Cortex of kidney (tissue), 1 donor: ENCODE measurements at places on chromosomes 7 and 10.

- no peak for DNase-seq
Observed at GRCh38 chr7:71661671-71662224, 529.8 kb downstream of the GALNT17 start.

DNA sequence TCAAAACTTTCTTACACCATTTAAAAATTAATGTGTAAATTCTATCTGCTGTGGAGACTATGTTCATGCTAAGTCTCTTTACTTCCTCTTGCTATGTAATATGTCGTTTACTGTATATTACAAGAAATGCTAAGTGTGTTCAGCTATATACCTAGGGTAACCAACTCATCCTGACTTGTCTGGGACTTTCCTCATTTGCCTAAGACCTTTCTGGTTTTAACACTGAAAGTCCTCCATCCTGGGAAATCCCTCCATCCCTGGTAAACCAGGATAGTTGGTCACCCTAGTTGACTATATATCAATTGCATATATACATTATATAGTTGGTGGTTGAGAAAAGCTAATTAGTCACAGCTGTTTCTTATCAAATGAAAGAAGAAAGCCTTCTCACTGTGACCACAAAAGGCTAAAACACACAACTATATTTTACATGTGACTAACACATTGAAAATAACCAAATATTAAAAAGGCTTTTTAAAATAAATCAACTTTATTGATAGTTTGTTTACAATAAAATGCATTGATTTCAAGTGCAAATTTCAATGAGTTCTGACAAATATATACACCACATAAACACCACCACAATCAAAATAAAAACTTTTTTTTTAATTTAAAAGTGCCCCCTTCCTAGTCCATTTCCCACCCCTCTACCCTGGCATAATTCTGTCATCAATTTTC, 167.7 kb upstream of the INHBA start:
- no peak for DNase-seq

GRCh38 chr10:24894728-24895127, 57.7 kb downstream of the PRTFDC1 start:
- DNase-seq, result no peak

DNA sequence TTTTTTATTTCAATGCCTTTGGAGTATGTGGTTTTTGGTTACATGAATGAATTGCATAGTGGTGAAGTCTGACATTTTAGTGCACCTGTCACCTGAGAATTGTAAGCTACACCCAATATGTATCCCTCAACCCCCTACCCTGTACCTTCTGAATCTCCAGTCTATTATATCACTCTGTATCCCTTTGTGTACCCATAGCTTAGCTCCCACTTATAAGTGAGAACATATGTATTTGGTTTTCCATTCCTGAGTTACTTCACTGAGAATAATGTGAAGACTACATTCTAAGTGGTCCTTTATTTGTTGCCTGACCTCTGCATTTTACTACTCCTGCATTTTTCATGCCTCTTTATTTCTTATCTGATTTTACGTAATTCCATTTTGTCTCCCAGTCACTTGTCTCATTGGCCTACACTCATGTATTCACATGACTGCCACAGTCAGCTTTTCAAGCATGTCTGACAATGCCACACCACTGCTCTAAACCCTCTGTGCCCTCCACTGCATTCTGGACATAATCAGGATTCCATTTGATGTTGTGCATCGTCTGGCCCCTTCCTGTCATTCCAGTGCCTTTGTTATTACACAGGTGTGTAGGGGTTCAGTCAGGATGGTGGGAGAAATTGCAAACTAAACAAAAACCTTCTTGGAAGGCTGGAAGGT, 1325.5 kb downstream of the XPNPEP1 start:
- DNase-seq, result no peak

GRCh38 chr7:154302380-154302779, 250.2 kb downstream of the DPP6 start:
- DNase-seq, result no peak

DNA sequence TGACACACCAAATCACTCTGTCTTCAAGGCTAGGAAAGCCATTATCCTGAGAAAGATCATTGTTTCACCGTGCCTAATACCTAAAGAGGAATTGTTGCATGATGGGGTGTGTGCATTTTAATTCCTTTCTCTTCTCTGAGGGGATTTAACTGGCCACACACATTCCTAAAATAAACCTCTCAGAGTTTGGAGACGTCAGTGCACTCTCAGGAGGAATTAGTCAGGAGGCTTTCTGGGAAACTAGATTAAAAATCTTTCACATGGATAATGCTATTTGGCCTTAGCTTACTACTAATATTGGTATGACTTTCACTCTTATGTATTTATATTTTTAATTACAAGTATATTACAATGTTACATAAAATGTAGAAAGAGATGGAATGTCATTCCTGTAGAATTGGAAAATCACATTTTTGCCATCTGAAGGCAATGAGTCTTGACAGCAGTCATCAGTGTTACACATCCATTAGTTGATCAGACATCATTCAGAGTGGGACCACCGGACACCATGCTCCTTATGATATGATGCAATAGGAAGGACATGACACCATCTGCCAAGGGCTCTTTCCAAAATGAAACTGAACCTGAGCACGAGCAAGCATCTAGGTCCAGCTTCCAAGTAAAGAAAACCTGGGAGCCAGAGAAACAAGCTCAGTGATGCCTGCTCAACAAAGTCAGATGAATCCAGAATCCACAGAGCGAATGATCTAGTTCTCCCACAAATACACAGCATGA, 43.1 kb upstream of the TMEM273 start:
- no peak for DNase-seq

- no peak for DNase-seq
Observed at GRCh38 chr10:44990302-44990655, 10.4 kb upstream of the ZNF22 start.

- DNase-seq, result no peak
Observed at GRCh38 chr7:103989785-103990767, 618 bp upstream of the RELN start.

DNA sequence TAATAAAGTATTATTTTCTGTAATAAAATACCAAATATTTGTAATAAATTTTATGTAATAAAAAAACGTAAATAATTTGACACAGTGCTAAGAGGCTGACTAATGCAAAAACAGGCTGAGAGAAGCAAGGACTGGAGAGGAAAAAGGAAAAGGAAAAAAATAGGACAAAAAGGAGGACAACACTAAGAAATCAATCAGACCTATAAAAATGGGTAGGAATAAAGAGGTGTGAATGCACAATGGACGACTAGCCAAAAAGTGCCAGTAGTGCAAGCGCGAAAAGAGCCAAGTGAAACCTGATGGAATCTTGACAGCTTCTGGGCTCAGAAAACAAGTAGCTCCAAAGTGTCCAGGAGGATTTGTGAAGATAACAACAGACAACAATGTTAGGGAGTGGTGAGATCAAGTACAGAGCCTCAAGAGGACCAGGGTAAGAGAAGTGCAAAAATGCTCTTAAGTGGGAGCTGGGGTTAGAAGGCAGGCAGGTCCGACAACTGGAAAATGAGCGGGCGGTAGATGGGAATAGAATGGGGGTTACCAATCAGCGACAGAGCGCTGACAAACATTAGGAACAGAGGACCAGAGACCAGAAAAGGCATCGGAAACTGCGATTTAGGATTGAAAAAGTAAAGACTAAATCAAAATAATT, 1.2 kb downstream of the BRAF start:
- DNase-seq, result no peak

GRCh38 chr10:132163278-132163765, 23.4 kb upstream of the DPYSL4 start:
- DNase-seq, result no peak

DNA sequence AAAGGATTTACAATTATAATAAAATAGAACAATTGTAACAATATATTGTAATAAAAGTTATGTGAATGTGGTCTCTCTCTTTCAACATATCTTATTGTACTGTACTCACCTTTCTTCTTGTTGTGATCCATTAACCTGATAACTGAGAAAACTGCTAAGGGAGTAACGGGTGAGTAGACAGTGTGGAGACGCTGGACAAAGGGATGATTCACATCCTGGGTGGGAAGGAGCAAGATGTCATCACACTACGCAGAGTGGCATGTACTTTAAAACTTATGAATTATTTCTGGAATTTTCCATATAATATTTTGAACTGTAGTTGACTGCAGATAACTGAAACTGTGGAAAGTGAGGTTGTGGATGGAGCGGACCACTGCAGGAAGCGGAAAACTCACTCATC, 91.2 kb upstream of the PLPP4 start:
- no peak for DNase-seq

- DNase-seq, result no peak
Observed at GRCh38 chr10:76492026-76492425, 1060.6 kb downstream of the LRMDA start.

DNA sequence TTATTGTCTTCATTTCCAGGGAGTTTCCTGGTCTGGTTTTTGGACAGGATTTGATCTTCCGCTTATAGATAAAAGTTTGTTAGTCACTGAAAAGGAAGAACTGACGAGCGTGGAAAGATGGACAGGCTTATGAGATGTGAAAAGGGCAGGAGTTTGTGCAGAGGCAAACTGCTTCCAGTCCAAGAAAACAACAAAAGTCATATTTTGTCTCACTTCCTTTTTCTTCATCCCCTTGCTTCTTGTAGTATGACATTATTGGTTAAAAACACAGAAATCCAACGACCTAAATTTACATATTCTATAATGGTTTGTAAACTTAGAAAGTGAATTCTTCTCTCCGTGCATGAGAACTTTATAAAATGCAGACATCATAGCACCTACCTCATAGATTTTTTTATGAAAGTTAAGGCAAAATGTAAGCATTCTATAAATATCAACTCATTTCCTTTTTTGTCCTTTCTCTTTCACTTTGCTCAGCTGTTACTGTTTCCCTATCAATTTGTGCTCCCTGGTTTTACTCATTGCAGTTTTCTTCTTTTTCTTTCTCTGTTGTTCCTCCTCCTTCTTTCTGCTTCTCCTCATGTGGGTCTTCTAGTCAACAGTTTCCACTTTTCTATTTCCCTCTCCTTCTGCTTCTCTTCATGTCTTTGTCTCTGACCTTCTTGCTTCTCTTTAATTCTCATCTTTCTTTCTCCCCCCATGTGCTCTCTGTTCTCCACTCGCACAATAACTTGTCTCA, 370.2 kb downstream of the ARL4A start:
- DNase-seq, result no peak

DNA sequence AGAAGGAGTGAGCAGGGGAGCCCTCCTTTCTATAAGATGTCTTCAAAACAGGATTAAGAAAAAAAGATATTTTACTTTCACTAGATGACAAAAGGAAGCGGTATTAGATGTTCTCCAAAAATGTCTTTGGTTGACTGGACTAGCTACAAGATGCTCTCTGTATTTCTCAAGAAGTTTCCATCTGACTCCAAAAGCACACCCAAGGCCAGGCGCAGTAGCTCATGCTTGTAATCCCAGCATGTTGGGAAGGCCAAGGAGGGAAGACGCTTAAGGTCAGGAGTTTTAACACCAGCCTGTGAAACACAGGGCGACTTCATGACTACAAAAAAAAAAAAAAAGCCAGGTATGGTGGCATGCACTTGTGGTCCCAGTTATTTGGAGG, 84.5 kb downstream of the PIP4K2A start:
- no peak for DNase-seq

DNA sequence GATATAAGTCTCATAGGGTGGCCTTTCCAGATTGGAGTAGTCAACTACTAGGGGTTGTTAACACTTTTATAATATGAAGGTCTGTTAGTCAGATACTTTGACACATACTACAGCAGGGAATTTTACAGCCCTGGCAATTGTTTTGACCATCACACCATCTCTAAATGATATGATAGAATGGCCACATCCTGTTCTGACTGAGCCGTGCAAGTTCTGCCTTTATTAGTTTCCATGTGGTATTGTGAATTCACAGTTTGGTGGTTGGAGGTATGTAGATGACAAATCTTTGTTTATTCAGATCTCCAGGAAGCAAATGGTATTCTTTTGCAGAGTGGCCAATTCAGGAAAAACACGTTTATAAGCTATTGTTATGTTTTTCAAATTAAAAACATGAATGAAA, 83.0 kb downstream of the NRG3 start:
- DNase-seq, result no peak

GRCh38 chr10:86670290-86670811, 2.0 kb downstream of the LDB3 start:
- DNase-seq, result no peak

GRCh38 chr10:102769375-102770107, 25.8 kb downstream of the WBP1L start:
- no peak for DNase-seq

GRCh38 chr10:122326806-122327205, 47.7 kb upstream of the PLEKHA1 start:
- no peak for DNase-seq

DNA sequence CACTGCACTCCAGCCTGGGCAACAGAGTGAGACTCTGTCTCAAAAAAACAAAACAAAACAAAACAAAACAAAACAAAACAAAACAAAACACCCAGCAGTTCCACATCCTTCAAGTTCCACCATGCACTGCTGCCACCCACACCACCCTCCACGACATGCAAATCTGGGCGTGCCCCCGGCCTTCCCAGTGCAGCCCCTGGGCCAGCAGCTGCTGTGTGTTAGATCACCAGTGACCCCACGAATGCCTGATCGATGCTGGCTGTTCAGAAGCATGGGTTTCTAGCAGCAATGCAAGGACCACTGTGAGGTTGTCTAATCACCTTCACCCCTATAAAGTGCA, 36.3 kb downstream of the ELFN1 start:
- no peak for DNase-seq

DNA sequence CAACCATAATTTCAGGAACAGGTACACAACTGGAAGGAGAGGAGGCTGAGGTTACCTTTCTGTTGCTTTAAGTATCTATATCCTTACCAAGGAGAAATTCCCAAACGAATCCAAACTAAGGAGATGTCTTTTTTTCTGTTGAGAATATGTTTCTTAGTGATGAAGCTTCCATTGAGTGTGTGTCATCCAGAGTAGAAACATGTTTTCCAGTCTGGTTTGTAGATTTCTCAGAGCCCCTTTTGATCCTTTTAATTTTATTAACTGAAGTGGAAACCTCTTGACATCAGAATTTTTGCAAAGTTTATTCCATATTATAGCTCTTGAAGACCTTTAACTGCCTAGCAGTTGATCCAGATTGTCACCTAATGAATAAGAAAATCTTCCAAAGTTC, 207.1 kb upstream of the FERD3L start:
- no peak for DNase-seq

- no peak for DNase-seq
Observed at GRCh38 chr10:42615419-42615818, 23.0 kb downstream of the ZNF33B start.

DNA sequence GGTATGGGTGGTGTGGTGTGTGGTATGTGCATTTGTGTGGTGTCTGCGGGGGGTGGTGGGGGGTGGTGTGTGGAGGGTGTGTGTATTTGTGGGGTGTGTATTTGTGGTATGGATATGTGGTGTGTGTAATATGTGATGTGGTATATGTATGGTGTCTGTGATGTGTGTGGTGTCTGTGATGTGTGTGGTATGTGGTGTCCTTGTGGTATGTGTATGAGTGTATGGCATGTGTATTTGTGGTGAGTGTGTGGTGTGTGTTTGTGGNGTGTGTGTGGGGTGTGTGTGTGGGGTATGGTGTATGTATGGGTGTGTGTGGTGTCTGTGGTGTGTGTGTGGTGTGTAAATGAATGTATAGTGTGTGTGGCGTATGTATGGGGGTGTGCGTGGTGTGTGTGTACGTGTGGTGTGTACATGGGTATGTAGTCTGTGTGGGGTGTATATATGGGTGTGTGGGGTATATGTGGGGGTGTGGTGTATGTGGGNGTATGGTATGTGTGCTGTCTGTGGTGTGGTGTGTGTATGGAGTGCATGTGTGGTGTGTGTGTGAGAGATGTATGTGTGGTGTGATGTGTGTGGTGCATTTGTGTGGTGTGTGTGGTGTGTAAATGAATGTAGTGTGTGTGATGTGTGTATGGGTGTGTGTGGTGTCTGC, 27.1 kb upstream of the CHST15 start:
- no peak for DNase-seq

GRCh38 chr10:36555036-36555435, 570.4 kb upstream of the ANKRD30A start:
- DNase-seq, result no peak
